Colonic mucosa (tissue), 4 donors: ENCODE measurements at places on chromosomes 13 and 19. TPM values are rescaled to one million over a fixed set of nuclear protein-coding genes. Genes with fewer than 3 reads are reported as not detected.

DNA sequence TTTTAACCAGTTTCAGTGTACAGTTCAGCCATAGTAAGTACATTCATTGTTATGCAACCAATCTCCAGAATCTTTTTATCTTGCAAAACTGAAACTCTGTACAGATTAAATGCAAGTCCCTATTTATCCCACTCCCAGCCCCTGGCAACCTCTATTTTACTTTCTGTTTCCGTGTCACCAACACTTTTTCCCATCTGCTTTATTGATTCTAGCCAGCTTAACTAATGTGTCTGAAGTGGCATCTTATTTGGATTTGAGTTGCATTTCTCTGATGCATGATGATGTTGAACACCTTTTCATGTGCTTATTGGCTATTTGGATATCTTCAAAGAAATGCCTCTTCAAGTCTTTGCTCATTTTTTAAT lies 18.9 kb downstream of the SPATA13 start:
- no peak for DNase-seq

DNA sequence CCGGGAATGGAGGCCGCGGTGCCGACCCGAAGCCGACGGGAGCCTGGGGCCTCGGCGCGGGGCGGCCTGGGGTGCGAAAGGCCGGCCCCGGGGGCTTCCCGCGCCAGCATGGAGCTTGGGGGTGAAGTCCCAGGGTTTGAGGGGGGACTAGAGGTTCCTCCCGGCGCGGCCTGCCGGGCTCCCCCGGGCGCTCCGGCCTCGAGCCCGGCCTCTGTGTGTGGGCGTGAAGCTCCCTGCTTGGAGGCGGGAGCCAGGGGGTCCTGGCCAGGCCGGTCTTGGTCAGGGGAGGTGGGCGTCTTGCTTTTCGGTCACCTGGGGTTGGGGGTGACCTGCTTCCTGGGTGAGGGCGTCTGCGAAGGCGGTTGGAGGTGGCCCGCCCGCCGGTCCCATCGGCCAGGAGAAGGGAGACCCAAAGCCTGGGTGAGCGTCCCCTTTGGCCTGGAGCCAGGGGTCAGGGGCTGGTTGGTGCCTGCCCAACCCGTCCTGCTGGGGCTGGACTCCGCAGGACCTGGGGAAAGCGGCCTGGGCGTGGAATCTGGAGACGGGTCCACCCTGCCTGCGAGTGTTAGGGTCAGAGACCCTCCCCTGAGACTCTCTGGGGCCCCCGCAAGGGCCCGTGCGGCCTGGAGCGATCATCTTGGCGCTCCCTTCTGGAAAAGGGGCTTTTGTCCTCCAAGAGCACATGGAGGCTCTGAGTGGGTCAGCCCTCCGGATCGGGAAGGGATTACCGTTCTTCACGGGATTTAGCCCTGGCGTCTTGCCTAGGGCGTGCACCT lies 535 bp downstream of the BSG start:
- DNase-seq, result peak; percentile 60

- DNase-seq, result no peak
These were observed 194.4 kb downstream of the KCNRG start for GRCh38 chr13:50209631-50210030.

DNA sequence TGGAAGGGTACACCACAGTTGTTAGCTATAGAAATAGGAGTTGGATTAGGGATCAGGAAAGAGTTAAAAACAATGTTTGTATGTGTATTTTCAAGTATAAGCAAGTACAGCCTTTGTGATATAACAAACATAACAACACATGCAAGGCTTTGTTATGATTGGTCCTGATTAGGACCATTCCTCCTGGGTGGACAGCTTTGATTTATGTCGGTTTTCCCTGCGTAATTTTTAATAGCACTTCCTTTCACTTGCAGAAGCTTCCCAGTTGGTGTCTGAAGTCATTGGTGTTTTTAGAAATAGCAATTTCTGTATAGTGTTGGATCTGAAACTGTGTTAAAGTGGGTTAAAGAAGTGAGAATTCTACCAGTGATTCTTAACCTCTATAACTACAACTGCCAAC lies 10.0 kb downstream of the FNDC3A start:
- no peak for DNase-seq

GRCh38 chr13:47038188-47038587 lies 141.3 kb upstream of the HTR2A start:
- DNase-seq, result no peak

- DNase-seq, result no peak
These were observed 518.4 kb upstream of the SLITRK1 start for GRCh38 chr13:84400706-84401105.

DNA sequence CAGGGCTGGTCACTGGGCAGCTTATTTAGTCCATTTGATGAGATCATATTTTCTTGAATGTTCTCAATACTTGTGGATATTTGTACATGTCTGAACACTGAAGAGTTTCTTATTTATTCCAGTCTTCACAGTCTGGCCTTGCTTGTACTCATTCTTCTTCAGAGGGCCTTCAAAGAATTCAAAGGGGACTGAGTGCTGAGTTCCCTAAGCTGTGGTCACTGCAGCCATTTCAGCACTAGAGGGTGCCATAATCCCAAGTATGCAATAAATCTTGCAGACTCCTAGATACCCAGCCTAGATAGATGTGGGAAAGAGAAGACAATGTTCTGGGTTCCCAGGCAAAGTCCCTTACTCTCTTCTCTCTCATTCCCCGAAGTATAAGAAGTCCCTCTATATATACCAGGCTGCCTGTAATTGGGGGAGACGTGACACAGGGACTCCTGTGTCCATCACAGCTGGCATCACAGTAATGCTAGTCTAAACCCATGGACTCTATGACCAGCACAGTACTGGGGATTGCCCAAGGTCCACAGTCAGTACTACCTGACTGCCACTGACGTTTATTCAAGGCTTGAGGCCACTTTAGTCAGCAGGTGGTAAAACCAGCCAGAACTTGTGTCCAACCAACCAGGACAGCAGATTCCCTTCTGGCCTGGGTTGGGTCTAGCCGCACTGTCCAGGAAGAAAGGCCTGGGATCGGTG lies 8.9 kb upstream of the VN1R1 start:
- DNase-seq, result no peak

DNA sequence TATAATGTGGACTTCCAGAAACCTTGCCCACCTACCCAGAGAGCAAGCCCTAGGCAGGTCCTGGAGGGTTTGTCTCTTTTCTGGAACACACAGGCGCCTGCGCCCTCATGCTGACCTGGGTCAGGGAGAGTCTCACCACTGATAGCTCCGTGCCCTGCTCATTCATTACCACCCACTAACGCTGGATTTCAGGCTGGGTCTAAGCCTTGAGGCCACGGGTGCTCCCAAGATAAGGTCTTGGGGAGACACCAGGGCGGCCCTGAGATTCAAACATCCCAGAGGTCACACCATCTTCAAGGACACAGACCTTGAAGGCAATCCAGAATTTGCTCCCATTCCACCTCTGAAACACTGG lies 5.1 kb downstream of the S1PR2 start:
- DNase-seq, result no peak

- no peak for DNase-seq
These were observed 26.9 kb downstream of the MZT1 start for GRCh38 chr13:72700509-72700908.

- DNase-seq, result no peak
These were observed 76.8 kb downstream of the FREM2 start for GRCh38 chr13:38763446-38764381.

DNA sequence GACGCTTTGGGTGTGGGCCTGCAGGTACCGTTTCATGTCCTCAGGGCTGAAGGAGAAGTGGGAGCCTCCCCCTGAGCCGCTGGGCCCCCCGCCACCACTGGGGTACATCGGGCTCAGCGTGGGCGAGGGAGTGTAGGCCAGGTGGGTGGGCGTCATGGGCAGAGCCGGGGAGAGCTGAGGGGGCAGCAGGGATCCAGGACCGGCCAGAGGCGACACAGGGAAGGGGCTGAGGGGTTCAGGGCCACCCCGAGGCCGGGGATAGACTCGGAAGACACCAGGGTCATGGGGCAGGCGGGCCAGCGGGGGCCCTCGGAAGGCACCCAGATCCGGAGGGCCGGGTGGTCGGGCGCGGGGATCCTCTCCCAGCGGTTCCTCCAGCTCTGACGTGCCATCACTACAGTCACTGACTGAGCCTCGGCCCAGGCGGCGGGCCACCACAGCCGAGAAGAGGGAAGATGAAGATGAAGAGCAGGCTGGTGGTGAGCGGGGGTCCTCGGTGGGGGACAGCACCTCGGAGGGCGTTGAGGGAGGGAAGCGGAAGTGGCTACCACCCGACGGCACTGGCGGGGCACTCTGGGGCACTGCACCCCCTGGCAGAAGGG lies 5.7 kb downstream of the ERF start:
- DNase-seq, result no peak

GRCh38 chr13:27338816-27339215 lies 68.2 kb downstream of the RASL11A start:
- DNase-seq, result no peak

GRCh38 chr13:31073859-31074718 lies 87.6 kb downstream of the HSPH1 start:
- no peak for DNase-seq

DNA sequence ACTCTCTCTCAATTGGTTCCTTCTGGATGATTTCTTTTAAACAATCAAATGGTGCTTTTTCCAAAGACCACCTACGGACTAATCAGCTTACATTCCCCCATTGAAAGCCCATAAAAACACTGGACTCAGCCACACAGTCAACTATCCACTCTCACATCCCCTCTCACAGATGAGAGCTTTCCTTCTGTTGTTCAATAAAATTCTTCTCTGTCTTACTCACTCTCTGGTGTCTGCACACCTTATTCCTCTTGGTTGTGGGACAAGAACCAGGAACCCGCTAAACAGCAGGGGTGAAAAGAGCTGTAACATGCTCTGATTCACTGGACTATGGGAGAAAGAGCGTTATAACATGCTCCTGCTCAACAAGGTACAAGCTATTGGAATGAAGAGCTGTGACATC lies 2896.2 kb downstream of the PCDH9 start:
- no peak for DNase-seq

DNA sequence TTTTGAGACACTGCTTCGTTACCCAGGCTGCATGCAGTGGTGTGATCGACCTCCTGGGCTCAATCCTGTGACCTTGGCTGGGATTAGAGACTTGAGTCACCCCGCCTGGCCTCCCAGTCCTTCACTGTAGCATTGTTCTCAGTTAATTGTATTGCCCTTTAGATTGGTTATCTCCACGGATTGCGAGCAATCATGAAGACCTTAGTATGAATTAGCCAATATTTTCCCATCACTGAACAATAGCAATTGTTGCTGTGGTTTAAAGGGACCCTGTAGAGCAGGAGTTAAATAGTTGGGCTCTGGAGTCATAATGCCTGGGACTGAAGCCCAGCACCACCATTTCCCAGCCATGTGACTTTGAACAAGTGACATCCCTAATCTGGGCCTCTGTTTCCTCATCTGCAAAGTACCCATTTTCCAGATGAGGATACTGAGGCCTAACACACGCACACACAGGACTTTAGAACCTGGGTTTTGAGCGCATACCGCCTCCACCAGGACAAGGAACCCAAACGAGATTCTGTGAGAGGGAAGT lies 8.4 kb downstream of the PPP1R14A start:
- no peak for DNase-seq

- DNase-seq, result no peak
These were observed 10.5 kb downstream of the PEAK3 start for GRCh38 chr19:2271234-2272103.

The VSTM2B gene
- not detected for total RNA-seq

The TMEM38A gene
- 4.4 TPM for total RNA-seq

The KLK5 gene
- total RNA-seq, result not detected

The COMP gene
- total RNA-seq, result not detected

The TUBB4A gene
- total RNA-seq, result 0.44 TPM
